H54 (cell line): ENCODE measurements at places on chromosomes 5 and 9.

DNA sequence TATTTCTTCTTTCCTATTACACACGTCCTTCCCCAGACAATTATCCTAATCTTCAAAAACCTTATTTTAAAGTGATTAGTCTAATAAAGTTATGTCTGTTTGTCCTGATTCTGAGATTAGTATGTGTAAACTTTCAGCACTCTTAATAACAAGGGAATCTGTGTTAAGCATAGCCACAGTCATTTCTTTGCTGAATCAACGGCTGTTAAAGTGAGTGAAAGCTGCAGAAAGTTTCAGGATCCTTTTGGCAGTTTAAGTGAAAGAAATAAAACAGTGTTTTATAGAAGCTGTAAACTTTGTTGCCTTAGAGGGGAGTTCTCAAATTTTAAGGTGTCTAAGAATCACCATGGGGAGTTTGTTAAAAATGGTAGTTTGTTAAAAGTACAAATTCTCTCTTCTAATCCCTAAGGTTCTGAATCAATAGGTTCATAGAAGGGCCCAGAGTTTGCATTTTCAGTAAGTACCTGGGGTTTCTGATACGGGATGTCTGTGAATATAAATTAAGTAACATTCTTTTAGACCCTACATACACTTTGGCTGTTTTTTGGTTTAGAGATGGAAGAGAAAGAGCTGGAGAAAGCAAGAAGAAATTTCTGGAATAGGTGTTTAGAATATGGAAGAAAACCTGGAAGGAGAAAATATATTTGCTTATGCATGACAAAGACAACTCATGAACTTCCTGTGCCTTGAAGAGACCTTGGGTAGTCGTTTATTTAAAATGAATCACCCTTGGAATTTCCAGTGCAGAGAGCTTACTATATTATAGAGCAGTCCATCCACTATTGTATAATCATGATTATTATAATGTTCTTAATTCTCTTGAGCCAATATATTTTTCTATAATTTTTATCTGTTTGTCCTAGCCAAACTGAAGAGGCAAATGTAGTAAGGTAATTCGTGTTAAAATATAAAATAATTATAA, 45.7 kb downstream of the SCAMP1 start:
- DNase-seq: peak; percentile 19

GRCh38 chr9:36109071-36109470, 27.5 kb upstream of the GLIPR2 start:
- DNase-seq: no peak

GRCh38 chr5:142237707-142238106, 87.1 kb downstream of the SPRY4 start:
- no peak for DNase-seq

DNA sequence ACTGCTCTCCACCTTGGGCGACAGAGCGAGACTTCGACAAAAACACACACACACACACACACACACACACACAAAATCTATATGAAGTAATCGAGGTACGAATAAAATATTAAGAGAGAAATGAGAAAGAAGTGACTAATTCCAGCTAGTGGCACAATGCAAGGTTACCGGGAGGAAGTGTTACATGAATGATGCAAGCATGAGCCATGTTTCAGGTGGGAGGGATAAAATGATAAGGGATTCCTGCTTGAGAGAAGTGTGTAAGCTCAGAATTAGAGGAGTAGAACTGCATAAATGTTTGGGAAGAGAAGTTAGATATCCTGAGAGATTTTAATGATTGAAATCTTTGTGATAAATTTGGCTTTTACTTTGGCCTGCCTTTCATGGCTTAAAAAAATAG, 18.8 kb downstream of the HAPLN1 start:
- DNase-seq: no peak

DNA sequence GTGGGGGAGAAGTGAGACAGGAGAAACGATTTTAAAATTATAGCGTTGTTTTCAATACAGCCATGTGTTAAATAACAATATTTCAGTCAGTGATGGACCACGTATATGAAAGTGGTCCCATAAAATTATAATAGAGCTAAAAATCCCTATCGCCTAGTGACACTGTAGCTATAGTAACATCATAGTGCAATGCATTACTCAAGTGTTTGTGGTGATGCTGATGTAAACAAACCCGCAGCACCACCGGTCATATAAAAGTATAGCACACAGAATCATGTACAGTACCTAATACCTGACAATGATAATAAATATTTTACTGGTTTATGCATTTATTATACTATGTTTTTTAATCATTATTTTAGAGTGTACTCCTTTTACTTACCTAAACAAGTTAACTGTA, 407.4 kb upstream of the SEMA6A start:
- no peak for DNase-seq
